Endodermal cell (in vitro differentiated cells): ENCODE measurements at places on chromosomes 5 and 9. TPM values are rescaled to one million over a fixed set of nuclear protein-coding genes. Genes with fewer than 3 reads are reported as not detected.

- no peak overlapping the region for H3K27ac ChIP-seq
- H3K27me3 ChIP-seq: no peaks in the 10 kb centered on the region
These were observed 46.9 kb downstream of the RASGRF2 start for GRCh38 chr5:81006947-81007636.

DNA sequence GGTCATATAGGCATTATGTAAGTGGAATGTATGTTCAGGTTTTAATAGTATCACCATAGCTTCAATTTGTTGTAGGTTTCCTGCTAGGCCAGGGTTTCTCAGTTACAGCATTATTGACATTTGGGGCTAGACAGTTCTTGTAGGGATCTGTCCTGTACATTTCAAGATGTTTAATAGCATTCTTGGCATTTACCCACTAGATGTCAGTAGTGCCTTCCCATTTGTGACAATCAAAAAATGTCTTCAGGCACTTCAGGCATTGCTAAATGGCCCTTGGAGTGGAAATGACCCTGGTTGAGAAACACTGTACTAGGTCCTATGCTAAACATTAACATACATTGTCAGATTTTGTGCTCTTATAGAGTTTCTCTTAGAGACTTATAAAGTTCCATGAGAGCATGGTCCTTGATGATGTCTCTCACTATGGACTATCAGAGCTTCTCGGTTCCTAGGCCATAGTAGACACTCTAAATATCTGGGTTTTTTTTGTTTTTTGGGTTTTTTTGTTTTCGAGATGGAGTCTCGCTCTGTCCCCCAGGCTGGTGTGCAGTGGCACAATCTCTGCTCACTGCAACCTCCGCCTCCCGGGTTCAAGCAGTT, 1.4 kb downstream of the KIF20A start:
- H3K27me3 ChIP-seq: no peaks in the 10 kb centered on the region
- peak overlapping the region; percentile 98 for H3K4me3 ChIP-seq
- no peak overlapping the region for H3K27ac ChIP-seq
- no peaks in the 10 kb centered on the region for H3K4me1 ChIP-seq

DNA sequence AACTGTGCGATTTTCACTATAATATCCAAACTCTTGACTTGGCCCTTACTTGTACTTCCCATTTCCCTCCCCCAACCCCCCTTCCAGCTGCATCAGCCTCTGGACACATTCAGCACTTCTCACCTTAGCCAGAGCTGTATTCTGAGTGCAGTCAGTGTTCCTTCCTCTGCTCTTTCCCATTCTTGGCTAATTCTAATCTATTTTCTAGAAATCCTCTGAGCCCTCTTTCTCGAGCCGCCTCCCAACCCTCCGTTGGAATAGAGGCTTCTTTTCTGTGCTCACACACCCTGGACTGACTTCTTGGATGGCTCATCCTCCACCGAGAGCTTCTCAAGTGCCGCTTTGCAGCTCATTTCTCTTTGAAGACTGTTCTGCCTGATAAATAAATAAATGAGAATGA, 188.8 kb downstream of the NTRK2 start:
- no peaks in the 10 kb centered on the region for H3K27me3 ChIP-seq
- no peak overlapping the region for H3K27ac ChIP-seq
- no peaks in the 10 kb centered on the region for H3K4me1 ChIP-seq
- DNase-seq: no peak
- H3K36me3 ChIP-seq: no peaks in the 10 kb centered on the region

The CCNG1 gene
- total RNA-seq: 582 and 622 TPM in 2 replicates
